ENCODE measurements at places on chromosomes 6 and 20.
A peak's percentile ranks its signal among the peaks of the same experiment; 100 is the strongest.

- no peak for DNase-seq
Measured at GRCh38 chr6:45812922-45813321, 202.7 kb downstream of the CLIC5 start.

DNA sequence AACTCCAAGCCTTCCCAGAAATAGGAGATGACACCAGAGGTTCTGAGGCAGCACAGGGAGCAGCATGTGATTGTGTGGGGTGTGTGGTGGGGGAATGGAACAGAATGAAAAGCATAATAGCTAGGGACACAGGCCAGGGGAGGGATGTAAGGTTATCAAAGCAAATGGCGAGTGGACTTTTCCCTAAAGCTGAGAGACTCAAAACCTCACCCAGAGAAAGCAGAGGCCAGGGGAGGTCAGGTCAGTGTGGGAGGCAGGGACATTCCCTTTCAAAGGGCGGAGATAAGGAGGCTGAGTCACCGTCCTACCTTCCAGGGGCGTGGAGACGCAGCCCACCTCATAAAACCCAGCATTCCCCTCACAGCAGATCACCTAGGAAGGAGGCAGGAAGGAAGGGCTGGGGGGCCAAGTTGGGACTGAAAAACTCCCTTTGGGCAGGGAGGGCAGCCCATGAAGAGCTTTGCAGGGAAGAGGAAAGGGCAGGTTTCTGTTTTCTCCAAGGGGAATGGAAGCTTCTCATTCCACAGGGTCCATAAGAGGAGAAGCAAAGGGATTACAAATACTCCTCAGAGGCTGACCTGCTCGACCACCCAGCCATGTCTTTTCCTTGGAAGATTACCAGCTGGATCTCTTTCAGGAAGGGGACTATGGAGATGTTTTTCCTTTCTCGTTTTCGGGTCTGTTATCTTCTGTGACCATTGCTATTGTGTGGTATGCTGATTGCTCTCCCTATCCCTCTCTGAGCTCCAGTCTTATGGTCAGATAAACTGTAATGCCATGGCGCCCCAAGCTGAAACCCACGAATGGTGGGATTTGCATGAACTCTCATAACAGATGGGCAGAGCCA lies 9.6 kb upstream of the LY6G5C start:
- no peak for DNase-seq

- no peak for DNase-seq
Measured at GRCh38 chr6:139982195-139982594, 607.7 kb upstream of the CITED2 start.

DNA sequence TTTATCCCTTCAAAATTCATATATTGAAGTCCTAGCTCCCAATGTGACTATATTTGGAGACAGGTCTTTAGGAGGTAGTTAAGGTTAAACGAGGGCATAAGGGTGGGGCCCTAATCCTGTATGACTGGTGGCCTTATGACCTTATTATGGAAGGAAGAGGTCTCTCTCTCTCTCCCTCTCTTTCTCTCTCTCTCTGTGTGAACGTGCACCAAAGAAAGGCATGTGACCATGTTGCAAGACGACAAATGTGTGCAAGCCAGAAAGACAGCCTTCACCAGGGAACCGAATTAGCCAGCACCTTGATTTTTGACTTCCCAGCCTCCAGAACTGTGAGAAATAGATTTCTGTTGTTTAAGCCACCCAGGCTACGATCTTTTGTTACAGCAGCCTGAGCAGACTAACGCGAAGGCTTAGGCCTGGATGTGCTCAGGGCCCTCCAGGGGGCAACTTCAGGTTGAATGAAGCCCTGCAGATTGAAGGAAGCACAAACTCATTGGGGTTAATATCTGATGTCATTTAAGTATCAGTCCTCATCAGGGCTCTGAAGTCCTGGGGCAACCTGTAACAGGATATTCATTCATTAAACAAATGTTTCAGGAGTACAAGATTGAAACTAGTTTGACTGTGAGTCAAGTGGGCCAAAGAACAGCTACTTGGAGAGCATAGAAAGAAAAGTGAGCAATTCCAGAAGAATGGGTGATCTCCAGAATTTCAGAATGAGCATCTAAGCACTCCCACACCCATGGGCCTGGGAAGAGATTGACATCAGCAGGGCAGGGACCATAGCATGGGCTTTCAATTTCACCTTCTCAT lies 157.4 kb upstream of the TNFAIP3 start:
- no peak for DNase-seq

GRCh38 chr6:53044071-53044470 lies 21.1 kb upstream of the FBXO9 start:
- no peak for DNase-seq

GRCh38 chr6:30887901-30888815 lies 3.8 kb downstream of the DDR1 start:
- DNase-seq = no peak

GRCh38 chr6:53630533-53631226 lies 34.9 kb downstream of the KLHL31 start:
- DNase-seq = no peak

DNA sequence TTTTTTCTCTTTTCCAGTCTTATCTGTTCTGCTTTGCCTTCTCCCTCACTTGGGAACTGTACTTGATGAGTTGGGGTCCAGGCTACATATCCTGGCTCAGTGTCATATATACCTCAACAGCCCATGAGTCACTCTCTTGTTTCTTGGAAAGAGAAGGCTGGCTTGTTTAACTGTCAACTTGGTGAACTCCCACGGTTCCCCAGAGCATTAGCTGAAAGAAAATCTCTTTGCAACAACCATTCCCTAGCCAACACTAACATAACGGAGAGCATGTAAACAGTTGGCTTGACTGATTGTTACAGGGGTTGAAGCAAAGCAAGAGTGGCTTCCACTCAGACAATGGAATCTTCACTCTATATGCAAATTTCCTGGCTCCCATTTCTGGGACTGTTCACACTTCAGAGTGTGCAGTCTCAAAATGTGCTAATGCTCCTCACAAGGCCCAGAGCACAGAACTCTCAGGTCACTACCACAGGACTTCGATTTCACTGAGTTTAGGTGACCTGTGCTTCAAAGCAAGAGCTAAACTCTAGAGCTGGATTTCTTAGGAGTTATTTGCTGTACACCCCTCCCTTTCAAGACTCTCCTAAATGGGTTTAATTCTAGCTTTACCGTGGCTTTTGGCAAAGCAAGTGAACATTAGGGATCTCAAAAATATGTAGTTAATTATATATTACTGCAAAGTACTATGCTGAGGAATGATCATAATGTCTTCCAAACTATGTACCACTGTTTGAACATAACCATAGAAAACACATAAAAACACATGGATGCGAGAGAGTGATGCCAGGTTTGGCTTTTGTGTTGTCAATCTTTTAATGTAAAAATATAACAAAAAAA lies 609.8 kb downstream of the RFPL4B start:
- DNase-seq = no peak

DNA sequence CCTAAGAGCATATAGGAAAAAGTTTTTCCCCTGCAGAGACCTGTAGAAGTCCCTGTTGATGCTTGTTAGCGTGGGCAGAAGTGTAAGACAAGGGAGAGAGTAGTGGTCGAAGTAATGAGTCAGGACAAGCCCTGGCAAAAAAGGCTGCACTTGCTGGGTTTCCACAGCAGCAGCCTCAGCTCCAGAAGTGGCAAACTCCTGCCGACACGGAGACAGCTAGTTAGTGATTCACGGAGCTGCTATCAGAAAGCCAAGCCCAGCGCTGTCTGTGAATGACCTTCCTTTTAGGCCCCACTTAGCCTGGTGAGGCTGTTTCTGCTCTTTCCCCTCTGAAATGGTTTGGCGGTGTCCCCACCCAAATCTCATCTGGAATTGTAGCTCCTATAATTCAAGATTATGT lies 109.1 kb downstream of the FAM50B start:
- no peak for DNase-seq

- peak; percentile 90 for DNase-seq
Measured at GRCh38 chr6:169452117-169452868, 198.6 kb upstream of the THBS2 start.

DNA sequence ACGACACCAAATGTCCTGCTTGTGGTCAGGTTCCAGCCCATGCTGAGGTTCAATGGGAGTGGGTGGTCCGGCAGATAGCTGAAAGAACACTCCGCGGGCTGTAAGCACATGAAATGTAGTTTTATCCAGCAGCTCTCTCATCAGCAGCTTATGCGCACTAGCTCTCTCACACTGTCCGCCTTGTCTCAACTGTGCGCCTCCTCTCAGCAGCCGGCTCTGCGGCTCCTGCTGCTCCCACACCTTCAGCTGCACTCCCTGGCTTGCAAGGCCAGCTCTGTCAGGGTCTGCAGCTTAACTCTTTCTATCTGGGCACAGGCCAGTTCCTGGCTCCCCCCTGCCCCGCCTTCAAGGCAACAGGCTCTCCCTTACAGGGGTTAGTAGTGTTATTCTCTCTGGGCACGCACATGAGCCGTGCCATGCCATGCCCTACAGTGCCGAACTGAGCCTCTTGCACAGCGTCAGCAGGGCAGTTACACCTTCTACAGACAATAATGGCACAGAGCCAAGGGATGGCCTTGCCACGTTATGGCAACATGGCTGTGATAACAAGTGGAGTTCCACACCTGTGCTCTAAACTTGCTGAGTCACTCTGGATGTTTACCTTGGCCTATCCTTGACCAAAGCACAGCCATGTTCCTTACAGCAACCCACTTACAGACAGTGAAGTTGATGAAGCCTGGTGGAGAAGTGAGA lies 84.0 kb upstream of the LRFN2 start:
- DNase-seq = no peak

DNA sequence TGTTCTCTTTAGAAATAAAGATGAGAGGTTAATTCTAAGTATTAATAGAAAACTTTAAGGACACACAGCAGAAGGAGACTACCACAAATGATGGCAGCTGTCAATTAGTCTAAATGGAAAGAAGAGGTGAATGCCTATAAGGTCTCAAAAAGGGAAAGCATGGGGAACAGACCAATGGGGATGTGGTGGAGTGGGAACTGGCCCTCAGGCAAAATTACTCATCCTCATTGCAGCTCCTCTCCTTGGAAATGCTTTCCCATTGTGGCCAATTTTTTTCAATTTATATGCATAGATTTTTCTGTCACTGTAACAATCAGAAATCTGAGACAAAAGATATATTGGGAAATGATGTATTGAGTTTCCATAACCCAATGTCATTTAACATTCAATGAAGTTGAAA lies 222.9 kb upstream of the DEFB112 start:
- DNase-seq = no peak

GRCh38 chr6:44631968-44632367 lies 244.5 kb downstream of the CDC5L start:
- no peak for DNase-seq

DNA sequence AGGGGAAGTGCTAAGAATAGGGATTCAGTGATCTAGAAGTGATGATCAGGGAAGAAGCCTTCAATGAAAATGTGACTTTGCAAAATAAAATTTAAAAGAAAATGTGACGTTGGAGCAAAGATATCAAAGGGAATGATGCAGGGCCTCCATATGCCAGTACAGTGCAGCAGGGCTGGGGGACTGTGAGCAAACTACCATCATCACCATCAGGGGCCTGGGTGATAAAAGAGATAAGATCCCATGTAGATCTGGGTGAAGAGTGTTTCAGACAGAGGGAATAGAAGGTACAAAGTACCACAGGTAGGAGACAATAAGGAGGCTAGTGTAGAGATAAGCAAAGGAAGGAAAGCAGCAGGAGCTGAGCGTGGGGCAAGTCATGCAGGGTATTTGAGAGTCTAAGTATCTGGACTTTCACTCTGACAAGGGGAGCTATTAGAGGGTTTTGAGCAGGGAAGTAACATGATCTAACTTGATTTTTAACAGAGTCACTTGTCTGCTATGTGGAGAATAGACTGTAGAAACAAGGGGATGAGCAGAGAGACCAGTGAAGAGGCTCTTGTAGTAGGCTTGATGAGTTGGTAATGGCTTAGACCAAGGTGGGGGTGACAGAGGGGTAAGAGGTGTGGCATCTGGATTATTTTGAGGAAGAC lies 295.6 kb downstream of the ZFAND3 start:
- DNase-seq = no peak

GRCh38 chr6:56963793-56964192 lies 8.9 kb downstream of the BEND6 start:
- DNase-seq = no peak
